ENCODE measurements at places on chromosomes 3 and 15.
A peak's percentile ranks its signal among the peaks of the same experiment; 100 is the strongest.

DNA sequence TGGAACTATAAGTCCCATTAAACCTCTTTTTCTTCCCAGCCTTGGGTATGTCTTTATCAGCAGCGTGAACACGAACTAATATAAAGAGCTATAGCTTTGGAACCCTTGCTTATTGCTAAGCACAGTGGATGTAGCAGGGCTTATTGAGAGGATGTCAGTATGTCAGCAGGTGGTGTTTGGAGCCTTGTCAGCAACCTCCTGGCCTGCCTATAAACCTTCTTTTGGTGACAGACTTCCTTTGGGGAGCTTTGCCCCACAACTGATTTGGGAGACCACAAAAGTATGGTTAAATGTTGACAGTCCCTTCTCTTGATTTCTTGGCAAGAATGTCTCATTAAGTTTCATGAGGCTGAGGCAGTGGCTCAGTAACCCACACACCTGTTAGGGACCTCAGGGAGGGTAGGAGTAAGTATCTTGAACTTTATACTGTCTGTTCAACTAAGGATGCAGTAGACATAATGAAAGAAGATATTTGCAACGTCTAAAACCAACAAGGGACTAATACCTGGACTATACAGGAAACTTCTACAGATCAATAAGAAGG lies 14.8 kb downstream of the CCNDBP1 start:
- DNase-seq, result no peak

- DNase-seq, result no peak
Observed at GRCh38 chr3:101414121-101414520, 93.7 kb upstream of the IMPG2 start.

DNA sequence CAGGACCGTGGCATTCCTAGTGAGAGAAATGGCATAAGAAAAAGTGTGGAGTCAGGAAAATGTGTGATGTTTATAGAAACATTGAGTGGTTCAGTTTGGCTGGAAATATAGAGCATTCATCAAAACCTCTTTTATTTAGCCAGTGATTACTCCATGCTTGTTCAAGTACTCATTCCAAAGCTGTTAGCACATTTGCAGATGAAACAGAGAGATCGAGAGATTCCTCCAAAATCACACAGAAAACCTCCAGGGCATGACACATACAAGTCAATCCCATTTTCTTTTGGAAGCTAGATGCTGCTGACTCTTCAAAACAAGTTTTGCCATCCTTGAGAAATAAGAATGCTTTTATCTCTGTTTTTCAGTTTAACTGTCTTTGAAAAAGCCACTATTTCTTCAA lies 11.5 kb upstream of the MB21D2 start:
- no peak for DNase-seq

DNA sequence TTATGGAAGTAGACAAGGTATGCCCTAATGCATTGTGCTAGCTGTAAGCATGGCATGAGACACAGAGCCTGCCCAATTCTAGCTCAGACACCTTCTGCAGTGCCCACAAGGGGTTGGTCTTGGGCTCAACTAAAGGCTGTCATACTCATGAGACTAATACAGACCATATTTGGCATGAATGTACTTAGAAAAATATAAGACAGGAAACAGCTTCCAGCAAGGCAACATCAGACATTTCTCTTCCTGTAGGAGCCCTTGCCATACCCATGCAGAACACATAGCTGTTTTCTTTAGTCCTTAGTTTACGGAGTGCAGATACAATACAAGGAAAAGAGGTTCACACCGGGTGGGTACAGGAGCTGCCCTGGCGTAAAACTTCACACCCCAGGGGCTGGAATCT lies 30.5 kb upstream of the NR1I2 start:
- no peak for DNase-seq

GRCh38 chr3:31456373-31456772 lies 76.4 kb upstream of the STT3B start:
- DNase-seq, result no peak

DNA sequence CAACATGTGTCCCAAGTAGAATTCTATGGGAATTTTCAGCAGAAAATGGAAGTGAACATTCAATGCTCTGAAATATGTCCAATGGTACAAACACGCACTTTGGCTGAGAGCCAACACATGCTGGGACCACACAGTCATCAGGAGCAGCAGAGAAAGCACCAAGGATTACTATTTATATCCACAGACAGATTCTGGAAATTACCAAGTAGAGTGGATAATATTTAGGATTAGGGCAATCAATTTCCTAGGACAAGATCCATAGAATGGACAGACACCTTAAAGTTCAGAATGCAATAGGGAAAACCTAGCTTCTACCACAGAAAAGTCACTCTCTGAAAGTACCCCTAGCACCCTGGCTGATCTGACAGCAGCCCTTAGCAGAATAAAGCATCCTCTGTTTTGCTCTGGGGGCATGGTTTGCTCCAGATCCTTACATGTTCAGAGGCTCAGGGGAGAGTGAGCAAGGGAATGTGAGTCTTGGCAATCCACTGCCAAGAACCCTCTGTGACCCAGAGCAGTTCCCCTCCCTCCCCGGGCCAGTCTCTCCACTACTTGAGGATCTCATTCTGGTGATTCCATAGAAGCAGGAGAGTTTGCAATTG lies 206.0 kb upstream of the WNT5A start:
- DNase-seq, result peak; percentile 25

DNA sequence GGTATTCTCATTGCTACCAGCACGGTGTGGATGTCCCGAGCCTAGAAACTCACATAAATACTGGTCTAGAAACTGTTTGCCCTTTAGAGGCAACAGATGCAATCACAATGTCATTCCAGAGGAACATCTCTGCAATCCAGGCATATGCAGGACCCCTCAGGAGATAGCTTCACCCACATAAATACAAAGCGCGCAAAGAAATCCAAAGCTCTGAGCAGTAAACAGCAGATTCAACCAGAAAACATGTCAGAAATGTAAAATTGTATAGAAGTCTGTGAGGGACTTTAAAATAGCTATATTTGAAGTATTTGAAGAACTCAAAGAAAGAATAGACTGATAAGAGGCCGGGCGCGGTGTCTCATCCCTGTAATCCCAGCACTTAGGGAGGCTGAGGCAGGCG lies 291.7 kb downstream of the FAM43A start:
- no peak for DNase-seq

DNA sequence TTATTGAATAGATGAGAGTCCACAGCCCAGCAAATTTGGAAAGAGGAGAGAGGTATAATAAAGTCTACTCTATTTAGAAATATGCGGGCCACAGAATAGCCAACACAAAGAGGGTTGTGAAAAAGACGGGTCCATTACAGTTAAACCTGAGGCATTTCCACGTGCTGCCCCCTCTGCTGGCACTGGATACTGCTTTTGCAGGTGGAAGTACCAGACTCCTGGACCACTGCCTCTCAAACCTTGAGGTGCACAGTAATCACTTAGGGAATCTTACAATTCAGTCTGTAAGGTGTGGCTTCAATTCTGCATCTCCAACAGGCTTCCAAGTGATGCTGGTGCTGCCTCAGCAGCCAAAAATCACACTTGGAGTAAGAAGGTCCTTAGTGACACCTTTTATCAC lies 3.0 kb upstream of the TFDP2 start:
- no peak for DNase-seq

All from fibroblast of skin of left biceps (primary cell).